ENCODE measurements at places on chromosomes 12 and 14. TPM values are rescaled to one million over a fixed set of nuclear protein-coding genes. Genes with fewer than 3 reads are reported as not detected.

Gene CFAP251
- total RNA-seq = 1.2 TPM

- H3K4me1 ChIP-seq = peaks cover 7% of the 10 kb centered on the region
- no peak overlapping the region for H3K4me3 ChIP-seq
- DNase-seq = no peak
- H3K27me3 ChIP-seq = no peaks in the 10 kb centered on the region
- H3K27ac ChIP-seq = no peak overlapping the region
Observed at GRCh38 chr12:95557625-95558024, 6.3 kb upstream of the USP44 start.

- no peak for DNase-seq
- H3K4me1 ChIP-seq = no peaks in the 10 kb centered on the region
- H3K36me3 ChIP-seq = no peaks in the 10 kb centered on the region
Observed at GRCh38 chr12:68065163-68065562, 75.9 kb downstream of the IFNG-AS1 start.

DNA sequence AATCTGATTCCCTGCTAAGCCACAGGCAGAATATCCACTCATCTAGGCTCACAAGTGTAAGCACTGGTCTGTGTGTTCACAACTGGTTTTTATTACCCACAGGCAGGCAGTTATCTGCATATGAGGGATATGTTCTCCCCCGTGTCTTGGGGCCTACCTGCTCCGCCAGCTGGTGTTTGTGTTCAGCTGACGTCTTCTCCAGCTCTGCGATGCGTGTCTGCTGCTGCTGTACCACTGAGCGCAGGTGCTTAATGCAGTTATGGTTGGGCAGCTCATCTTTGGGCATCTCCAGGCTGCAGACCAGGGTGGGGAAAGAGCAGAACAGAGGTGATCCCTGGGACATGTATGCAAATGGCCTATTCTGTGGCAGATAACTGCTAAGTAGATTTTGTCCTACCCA is 13.7 kb downstream of the RNF41 start:
- DNase-seq = no peak
- H3K36me3 ChIP-seq = peaks cover 4% of the 10 kb centered on the region
- H3K4me1 ChIP-seq = no peaks in the 10 kb centered on the region
- no peak overlapping the region for H3K4me3 ChIP-seq
- H3K27ac ChIP-seq = no peak overlapping the region
- no peaks in the 10 kb centered on the region for H3K27me3 ChIP-seq

- peak overlapping the region; percentile 85 for H3K27ac ChIP-seq
- no peak overlapping the region for H3K4me3 ChIP-seq
- no peaks in the 10 kb centered on the region for H3K27me3 ChIP-seq
- DNase-seq = no peak
Observed at GRCh38 chr14:103530390-103530789, 1.4 kb downstream of the TRMT61A start.

- H3K27ac ChIP-seq = no peak overlapping the region
- DNase-seq = no peak
- no peaks in the 10 kb centered on the region for H3K36me3 ChIP-seq
- no peaks in the 10 kb centered on the region for H3K4me1 ChIP-seq
- no peaks in the 10 kb centered on the region for H3K27me3 ChIP-seq
Observed at GRCh38 chr12:113589437-113589836, 117.8 kb upstream of the LHX5 start.

- H3K4me1 ChIP-seq = no peaks in the 10 kb centered on the region
- no peaks in the 10 kb centered on the region for H3K27me3 ChIP-seq
- no peak for DNase-seq
- H3K27ac ChIP-seq = no peak overlapping the region
Observed at GRCh38 chr12:91379051-91379775, 196.6 kb upstream of the DCN start.

Measured in Caco-2 (cell line).